ENCODE measurements at places on chromosomes 11 and 22.

- DNase-seq = no peak
These were observed 1396.7 kb downstream of the BRD1 start for GRCh38 chr22:48431014-48431413.

- no peak for DNase-seq
These were observed 2.3 kb downstream of the THAP7 start for GRCh38 chr22:20999350-21000206.

GRCh38 chr11:45225277-45225676, 60.9 kb downstream of the SYT13 start:
- no peak for DNase-seq

DNA sequence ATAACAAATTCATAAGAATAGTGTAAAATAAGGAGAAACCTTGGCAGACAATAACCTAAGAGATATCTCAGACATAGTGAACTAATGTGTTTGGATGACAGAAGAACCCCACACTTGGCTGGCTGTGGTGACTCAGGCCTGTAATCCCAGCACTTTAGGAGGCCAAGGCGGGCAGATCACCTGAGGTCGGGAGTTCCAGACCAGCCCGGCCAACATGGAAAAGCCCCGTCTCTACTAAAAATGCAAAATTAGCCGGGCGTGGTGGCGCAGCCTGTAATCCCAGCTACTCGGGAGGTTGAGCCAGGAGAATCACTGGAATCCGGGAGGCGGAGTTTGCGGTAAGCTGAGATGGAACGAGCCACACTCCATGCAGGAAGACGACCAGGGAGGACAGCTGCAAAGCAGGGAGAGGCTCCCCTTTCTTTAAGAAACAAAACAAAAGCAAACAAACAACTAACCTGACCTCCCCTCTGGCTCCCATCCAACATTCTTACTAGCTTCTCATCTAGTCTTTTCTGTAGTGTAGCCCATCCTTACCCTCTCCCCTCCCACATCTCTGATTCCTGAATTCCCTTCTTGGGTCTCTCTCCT, 84.2 kb downstream of the ZNF280B start:
- DNase-seq = no peak

GRCh38 chr22:40525250-40525884, 111.2 kb downstream of the MRTFA start:
- DNase-seq = peak; percentile 79

DNA sequence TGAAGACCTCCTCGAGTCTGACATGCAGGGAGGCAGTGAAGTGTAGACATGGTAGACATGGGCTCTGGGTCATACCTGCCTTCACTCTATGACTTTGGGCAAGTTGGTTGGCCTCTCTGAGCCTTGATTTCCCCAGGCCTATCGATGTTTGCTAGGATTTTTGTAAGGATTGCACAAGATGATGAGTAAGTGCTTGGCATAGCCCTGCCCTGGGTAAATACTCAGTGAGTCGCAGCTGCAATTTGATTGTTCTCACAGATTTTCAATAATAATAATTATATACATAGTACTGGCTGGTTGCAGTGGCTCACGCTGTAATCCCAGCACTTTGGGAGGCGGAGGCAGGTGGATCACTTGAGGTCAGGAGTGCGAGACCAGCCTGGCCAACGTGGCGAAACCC, 18.1 kb downstream of the MCM5 start:
- DNase-seq = no peak

GRCh38 chr11:68099474-68100405, 21.4 kb downstream of the CHKA start:
- peak; percentile 24 for DNase-seq

DNA sequence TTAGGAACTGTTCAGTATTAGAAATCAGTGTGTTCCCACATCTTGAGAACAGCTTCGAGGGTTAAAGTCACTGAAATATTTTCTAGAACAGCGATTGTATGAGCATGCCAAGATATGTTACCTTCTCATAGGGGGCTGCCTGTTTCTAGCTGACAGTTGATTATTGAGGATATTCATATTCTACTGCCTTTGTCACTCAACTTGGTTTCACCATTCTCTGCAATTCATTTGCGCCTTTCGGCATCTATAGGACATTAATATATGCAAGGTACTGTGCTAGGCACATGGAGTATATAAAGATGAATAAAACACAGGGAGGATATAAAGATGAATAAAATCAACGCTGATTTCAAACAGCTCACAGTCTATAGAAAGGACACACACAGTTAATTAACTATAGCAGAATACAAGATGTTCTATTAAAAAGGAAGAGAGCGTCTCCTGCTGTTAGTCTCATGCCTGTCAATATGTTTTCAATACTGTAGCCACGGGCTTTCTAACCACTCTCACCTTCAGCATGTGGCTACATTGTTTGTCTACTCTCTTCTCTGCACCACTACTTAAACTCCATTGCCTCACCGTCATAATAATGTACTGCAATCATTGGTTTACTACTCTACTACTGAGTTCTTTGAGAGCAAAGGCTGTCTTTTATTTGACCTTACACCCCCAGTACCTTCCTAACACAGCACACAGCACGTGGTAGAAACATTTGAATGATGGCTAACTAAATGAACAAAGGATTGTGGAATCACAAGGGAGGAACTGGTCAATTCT, 81.9 kb downstream of the RAB30 start:
- no peak for DNase-seq

DNA sequence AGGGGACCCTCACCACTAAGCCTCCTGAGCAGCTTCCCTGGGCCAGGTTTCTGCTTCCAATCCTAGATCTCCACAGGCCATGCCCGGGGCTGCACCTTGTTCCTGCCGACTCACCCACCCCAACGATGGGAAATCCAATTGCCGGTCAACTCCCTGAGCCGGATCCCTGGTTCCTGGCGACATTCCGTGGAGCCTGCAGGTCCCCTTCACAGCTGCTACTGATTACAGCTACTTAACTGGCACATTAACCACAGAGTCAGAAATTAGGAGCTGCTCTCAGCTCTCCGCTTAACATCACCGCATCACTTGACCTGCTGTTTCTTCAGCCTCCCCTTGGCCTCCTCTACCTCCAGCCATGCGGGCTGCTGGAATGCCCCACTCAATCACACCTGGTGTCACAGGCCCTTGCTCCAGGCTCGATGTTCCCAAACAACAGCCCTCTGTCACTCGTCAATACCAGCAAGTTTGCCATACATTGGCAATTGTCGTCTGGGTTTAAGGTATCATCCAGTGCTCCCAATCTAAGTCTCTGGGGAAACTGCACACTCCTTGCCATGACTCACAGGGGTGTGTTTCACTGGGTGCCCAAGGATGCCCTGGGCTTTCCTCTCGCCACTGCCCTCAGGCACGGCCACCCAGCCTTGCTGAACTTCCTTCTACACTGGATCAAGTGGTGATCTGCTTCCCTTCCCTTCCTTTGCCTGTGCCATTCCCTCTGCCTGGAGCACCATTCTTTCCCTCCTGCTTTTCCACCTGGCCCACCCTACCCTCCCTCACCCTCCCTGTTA, 181.0 kb downstream of the MN1 start:
- DNase-seq = no peak

GRCh38 chr11:72578991-72579815, 95.0 kb downstream of the PDE2A start:
- DNase-seq = no peak

DNA sequence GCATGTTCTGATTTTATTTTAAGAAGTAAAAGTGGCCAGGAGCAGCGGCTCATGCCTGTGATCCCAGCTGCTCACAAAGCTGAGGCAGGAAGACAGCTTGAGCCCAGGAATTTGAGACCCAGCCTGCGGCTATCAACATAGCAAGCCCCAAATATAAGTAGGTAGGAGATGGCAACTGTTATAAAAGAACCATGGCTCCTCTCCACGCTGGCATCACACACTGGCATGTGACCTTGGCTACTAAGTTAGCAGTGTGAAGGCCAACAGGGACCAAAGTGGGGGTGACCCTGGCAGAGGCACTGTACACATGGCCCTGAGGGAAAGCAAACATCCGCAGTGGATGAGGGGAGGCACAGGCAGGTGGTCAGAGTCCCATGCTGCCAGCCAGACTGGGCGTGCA, 33.0 kb downstream of the TPST2 start:
- no peak for DNase-seq

- no peak for DNase-seq
These were observed 28.5 kb downstream of the BTBD10 start for GRCh38 chr11:13434247-13435205.

DNA sequence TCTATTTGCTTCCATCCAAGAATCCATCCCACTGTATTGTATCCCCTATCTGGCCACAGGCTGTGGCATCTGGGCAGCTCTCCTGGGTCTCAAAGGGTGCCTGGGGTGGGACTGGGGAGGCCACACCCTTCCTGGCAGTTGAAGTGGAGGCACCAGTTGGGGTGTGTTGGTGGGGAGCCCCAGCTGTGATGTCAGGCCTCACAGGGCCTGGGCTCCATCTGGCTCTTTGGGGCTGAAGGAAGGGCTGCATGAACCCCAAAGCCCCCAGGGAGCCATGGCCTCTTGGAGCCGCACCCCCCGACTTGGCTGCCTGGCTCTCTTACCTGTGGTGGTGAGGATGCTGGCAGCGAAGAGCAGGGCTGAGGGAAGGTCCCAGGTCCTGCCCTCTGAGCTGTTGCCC, 469 bp downstream of the KCNK7 start:
- DNase-seq = no peak

GRCh38 chr11:64868904-64869570, 9.4 kb downstream of the EHD1 start:
- no peak for DNase-seq

- no peak for DNase-seq
These were observed 249.3 kb downstream of the CASP12 start for GRCh38 chr11:104649002-104649401.

- no peak for DNase-seq
These were observed 409.6 kb downstream of the GUCY1A2 start for GRCh38 chr11:106608677-106609076.

DNA sequence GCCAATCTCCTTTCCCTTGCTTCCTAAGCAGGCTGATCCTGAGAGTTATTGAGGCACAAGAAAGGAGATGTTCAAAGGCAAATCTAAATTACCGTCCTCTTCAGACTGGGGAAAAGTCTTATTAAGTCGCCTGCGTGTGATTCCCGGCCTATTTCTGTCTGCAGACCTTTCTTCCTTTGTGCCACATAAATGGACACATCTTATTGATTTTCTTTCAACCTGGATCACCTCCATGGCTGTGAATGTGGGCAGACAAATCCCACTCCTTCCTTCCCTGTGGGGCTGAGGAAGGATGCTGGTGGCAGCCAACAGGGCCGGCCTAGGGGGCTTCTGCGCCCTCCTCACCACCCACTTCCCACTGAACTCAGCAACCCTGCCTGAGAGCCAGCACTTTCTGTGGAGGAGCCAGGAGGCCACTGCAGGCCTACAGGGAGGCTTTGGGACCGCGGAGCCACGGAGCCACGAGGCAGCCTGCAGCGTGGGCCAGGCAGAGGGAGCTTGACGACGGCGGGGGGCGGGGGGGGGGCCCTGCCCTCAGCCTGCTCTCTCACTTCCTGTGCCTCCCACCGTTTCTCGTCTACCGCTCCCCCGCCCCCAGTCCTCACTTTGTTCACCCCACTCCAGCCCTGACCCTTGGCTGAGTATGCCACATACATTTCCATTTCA, 73.6 kb upstream of the LMO1 start:
- no peak for DNase-seq

DNA sequence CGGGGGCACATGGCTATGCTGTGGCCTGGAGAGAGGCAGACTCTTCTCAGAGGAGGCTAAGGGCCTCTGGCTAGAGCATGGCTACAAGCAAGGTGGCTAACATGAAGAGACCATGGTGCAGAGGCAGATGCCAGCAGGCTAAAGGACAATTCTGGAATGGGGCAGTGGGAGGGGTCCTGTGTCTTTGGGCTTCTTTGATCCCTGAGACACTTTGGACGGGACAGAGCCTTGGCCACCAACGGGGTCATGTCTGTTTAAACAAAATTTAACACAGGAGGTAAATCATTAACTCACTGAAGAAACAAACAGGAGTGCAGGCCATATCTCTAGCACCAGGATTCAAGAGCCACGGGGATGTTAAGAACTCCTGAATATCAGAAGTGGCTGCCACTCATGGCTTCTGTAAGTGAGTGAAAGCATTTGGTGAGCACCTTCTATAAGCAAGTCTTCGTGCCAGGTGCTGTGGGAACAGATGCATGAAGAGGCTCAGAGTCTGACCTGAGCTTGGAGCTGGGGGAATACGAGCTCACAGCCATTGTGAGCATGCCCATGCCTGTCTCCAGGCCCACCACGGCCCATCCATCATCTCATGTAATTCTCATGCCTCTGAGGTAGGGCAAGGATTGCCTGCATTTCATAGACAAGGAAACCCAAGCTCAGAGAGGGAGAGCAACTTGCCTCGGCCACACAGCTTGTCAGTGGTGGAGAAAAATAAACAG, 18.3 kb upstream of the ZNRF3 start:
- no peak for DNase-seq

DNA sequence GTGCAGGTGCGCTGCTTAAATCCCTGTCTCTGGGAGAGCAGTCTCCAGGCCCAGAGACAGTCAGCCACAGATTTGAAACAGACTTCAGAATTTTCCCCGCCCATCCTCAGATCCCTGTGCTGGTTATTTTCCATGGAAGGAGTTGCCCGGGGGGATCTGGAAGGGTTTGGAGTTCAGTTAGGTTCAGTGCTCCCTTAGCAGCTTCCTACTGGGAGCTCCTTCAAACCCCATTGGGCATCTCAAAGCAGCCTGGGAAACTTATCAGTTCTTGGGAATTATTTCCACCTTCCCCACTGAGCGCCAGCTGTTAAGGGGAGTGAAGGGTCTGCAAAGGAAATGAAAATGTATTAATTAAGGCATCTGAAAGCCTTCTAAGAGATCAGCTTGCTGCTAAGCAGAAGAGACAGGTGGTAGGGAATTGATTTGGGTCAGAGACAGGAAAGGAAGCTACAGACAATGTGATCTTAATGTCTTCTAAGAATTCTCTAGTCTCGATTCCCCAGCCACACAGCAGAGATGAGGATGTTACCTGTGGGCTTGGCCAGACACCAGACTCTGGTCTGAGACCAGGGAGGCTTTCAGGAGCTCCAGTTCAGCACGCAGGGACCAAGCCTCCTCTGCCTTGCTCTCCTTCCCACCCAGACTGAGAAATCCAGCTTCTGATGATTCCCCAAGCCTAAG, 106.2 kb upstream of the TBCEL start:
- DNase-seq = no peak

GRCh38 chr11:15884141-15884540, 472.2 kb downstream of the SOX6 start:
- DNase-seq = no peak

- DNase-seq = no peak
These were observed 8.6 kb downstream of the TBCEL start for GRCh38 chr11:121032546-121032945.

- no peak for DNase-seq
These were observed 365.5 kb downstream of the MN1 start for GRCh38 chr22:27435844-27436576.

DNA sequence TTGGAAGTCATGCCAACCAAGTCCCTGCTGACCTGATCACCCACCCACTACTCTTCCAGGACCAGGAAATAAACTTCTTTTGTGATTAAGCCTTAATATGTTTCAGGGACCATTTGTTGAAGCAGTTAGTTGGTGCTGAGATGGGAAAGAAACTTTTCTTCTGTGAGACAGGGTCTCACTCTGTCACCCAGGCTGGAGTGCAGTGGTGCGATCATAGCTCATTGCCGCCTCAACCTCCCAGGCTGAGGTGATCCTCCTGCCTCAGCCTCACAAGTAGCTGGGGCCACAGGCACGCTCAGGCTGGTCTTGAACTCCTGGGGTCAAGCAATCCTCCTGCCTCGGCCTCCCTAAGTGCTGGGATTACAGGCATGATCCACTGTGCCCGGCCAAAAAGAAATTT, 10.6 kb downstream of the SUSD2 start:
- DNase-seq = no peak

Measured in activated CD4-positive, alpha-beta T cell treated with anti-CD3 and anti-CD28 coated beads, Interleukin-2, amount 50 U/mL, for 48 hours (primary cell).